ENCODE measurements at places on chromosomes 6 and 20.

DNA sequence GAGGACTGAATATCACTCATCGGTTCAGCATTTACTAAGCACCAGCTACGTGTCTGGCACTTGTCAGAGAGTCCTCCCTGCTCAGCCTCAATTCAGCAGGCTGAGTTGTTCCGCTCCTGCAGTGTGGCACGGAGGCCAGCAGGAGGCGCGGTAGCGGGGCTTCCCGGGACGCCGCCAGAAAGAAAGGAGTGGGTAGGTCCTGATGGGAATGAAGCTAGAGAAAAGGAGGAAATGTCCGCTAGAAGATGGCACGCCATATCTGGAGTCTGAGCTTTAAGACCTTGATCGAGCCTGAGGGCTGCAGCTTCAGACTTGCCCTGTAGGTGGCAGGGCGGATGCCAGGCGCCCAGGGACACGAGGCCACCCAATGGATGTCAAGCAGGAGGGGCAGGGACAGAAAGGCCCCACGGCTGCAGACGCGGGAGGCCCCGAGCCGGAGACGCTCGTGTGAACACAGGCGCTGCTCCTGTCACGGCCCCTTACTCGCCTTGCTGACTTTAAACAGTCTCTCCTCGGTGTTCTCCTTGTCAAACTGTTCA, 18.7 kb downstream of the SERPINB6 start:
- DNase-seq, result peak; percentile 94

DNA sequence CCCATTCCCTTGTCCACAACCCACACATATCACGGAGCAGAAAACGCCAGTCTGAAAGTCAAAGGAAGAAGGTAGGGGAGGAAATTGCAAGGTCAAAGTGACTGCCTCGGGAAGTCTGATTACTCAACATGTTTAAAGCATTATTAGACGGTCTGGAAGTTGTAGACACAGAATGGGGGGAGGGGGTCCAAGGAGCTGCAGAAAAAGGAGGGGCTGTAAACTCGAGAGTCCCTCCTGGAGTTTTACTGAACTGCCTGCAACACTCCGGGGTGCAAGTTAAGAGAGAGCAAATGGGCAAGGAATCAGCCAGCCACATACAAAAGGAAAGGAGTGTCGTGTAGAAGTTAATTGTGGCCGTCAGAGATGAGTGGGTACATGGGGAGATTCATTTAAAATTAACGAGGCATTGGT, 417.7 kb upstream of the JARID2 start:
- no peak for DNase-seq

GRCh38 chr6:41406728-41407489, 71.5 kb downstream of the NCR2 start:
- no peak for DNase-seq

DNA sequence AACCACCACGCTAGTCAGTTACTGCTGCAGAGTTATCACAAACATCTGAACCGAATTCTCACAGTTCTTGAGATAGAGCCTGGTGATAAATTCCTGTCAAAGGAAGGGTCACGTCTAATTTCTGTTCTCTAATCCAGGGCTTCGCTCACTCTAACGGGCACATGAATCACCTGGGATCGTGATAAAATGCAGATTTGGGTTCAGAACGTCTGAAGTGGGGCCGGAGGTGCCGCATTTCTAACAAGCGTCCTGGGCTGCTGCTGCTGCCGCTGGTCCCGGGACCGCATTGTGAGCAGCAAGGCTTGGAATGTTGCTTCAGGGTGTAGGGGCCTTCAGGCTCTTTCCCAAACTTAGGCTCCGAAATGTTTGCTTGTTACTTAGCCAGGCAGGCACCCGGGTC, 264.1 kb downstream of the CDC5L start:
- DNase-seq, result peak; percentile 53

- peak; percentile 47 for DNase-seq
Measured at GRCh38 chr20:17431621-17432364, 99.4 kb downstream of the BFSP1 start.

GRCh38 chr20:25278636-25279361, 30.9 kb downstream of the PYGB start:
- no peak for DNase-seq

- DNase-seq, result peak; percentile 32
Measured at GRCh38 chr6:39453241-39453640, 130.7 kb upstream of the KCNK16 start.

GRCh38 chr6:68326762-68327161, 308.3 kb upstream of the ADGRB3 start:
- no peak for DNase-seq

- peak; percentile 96 for DNase-seq
Measured at GRCh38 chr6:82842721-82843120, 222.9 kb downstream of the UBE3D start.

GRCh38 chr6:135358251-135358821, 139.2 kb downstream of the AHI1 start:
- DNase-seq, result peak; percentile 92

DNA sequence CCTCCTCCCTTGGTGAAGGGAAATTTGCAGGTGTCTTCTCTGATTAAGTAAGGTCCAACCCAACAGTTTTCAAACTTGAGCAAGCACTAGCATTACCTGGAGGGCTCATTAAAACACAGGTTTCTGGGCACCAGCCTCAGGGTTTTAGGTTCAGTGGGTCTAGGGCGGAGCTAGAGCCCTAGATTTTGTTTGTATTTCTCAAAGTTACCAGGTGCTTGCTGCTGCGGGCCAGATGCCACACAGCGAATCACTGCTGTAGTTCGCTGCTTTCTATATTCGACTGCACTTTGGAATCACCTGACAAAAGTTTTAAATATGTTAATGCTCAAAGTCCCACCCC, 869 bp downstream of the COL21A1 start:
- no peak for DNase-seq

DNA sequence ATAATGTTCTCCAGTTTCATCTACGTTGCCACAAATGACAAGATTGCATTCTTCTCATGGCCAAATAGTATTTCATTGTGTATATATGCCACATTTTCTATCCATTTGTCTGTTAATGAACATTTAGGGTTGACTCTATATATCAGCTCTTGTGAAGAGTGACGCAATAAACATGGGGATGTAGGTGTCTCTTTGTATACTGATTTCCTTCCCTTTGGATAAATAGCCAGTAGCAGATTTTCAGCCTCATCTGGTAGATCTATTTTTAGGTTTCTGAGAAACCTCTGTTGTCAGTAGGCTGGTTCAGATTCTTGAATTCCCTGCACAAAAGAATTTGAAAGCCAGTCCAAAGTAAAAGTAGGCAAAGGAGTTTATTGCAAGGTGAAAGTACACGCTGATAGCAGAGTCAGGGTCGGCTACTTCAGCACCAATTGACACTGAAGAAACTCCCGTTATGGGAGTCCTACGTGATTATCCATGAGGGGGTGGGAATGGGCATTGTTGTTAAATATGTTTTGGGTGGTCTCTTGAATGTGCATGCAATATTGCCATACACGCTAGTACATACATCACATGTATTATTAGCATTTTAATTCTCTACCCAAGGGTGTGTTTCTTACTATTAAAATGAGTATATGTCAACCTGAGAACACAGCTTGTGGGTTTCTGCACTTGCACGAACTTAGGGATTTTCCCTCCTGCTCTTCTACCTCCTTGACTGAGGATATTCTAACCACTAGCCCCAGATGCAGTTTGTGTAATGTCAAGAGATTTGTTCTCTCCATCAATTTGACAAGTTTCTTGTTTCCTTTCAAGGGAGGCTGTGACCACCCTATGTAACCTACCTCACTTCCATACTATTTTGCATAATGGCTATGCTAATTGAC, 14.4 kb upstream of the SLC17A2 start:
- DNase-seq, result no peak

- DNase-seq, result peak; percentile 28
Measured at GRCh38 chr6:125307964-125308615, 6.3 kb upstream of the HDDC2 start.

- DNase-seq, result no peak
Measured at GRCh38 chr20:50664254-50664653, 27.1 kb downstream of the RIPOR3 start.

DNA sequence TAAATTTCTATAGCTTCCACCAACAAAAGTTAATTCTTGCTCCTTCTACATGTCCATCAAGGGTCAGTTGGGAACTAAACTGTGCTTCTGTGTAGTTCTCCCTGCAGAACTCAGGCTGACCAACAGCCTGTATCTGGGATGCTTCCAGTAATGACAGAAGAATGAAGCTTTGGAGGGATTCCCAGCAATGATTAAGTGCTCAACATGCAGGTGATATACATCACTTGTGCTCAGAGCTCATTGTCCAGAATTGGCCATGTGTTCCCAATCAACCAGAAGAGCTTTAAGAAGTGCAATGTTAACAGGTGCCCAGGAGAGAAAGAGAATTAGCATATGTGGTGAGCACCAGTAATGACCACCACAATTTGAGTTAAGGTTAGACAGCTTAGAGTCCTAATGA, 37.4 kb upstream of the SNRPB2 start:
- DNase-seq, result no peak

DNA sequence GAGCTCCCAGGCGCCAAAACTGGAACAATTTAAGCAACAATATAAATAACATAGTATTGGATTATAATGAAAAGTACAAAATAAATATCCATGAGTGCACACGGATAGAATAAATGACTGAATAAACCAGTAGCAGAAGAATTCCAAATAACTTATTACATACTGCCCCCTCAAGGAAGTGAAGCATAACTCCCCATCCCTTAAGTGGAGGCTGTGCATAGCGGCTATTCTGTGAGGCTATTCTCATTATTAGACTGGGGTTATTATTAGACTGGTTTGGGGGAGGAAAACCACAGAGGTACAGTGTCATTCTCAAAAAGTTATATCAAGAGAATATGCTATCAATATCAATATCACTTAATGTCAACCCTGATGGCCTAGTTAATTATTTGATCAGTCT, 94.4 kb upstream of the SIRPA start:
- no peak for DNase-seq

- no peak for DNase-seq
Measured at GRCh38 chr6:90204327-90205056, 92.2 kb downstream of the BACH2 start.

DNA sequence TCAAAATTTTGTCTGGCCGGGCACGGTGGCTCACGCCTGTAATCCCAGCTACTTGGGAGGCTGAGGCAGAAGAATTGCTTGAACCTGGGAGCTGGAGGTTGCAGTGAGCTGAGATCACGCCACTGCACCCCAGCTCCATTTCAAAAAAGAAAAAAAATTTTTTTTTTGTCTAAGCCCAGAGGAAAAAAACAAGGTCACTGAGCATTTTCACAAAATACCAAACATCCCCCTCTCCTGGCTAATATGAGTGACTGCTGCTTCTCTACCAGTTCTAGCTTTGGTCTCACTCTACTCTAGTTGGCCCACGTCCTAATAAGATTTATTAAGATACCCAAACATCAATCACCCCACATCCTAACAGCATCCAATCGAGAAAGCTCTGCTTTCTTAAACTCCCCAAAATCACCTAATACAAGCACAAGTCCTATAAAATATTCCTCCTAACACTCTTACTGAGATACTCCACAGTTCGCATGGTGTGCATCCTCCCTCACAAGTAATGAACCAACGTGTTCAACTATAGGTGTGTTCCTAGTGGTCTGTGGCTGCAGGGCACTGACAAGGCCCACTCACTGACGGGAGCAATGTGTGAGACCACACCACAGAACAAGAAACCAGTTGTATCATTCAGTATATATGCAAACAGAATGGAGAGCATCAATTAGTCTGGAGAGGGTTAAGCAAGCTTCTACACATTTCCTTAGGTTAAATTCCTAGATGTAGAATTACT, 64.2 kb downstream of the FKBP5 start:
- peak; percentile 23 for DNase-seq

DNA sequence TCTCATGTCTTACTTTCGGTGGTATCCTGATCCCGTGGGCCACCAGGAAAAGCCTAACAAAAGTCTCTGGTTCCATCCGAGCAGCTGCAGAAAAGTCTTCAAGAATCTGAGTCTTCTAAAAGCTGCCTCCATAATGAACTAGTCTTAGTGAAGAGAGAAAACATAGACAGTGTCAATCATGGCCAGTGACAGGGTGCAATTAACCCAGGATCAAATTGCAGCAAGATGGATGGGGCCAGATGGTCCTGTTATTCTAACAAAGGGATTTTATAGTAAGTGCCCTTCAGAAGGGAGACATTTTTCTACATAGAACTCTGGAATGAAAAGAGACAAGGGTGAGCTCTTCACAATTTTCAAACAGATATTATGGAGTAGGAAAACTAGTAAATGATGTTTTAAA, 281.6 kb upstream of the ZFP64 start:
- no peak for DNase-seq

GRCh38 chr6:104940893-104941728, 15.8 kb upstream of the LIN28B start:
- DNase-seq, result peak; percentile 47

DNA sequence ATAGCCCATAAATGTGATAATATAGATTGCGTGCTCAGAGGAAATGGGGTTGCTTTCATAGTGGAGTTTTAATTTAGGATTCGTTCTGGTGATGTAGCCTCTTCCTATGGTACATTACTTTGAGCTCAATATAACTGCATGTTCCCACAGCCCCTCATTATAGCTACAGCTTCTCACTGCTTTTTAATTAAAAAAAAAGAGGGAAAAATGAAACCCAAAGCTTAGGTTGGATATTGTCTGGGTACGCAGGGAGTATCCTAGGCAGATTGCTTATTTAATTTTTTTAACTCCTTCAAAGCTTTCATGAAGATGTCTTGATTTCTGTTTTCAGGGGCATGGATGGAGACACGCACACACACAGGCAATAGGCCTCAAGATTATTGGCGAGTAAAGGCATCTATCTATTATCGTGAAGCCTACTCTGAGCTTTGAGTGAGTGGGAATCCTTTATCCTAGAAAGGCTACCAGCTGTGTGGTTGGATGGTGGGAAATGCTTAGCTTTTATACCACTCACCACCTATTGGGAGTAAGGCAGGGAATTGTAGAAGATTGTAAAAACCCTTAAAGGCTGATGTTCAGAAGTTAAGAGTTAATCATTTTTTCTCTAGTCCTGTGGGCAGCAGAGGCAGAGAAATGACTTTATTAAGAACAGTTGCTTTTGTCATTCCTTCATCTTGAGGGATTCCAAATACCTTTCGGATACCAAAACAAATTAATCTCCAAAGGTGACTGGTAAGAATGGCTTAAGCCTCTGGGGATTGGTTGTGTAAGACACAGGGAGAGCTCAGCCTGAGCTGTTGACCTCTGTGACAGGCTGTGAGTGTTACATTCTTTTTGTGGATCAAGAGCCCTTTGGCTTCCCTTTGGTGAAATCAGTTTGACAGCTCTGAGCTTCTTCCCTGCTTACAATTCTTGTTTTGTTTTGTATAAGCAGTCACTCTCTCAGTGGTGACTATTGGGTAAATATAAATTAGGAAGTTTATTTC, 33.4 kb downstream of the CTNNBL1 start:
- DNase-seq, result peak; percentile 8

DNA sequence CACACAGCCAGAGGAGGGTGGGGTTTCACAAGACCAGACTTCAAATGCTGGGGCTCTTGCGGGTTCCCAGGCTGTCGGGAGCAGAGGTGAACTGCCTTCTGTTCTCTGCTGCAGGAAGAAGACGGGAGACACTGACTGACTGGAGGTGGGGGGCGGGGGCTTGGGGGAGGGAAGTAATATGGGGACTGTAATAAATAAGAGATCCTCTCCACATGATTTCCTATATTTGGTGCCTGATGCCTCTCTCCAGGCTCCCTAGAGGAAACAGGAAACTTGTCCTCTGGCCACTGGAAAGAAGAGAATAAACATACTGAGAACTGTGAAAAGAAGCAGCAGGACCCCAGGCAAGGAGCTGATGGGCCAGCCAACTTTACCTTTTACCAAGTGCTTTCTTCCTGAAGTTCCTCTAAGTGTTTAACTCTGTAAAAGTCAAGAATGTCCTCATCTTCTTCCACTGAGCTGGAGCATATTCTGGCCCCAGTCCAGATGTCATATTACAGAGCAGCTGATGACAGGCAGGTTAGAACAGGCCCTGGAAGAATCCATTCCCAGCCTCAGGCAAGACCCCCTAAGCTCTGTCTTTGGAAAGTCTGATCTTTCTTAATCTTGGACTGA, 33.2 kb upstream of the ADGRF5 start:
- DNase-seq, result peak; percentile 17

Measured in EL (cell line).